ENCODE measurements at places on chromosomes 3 and 15.

GRCh38 chr3:193771653-193772421 lies 178.8 kb downstream of the OPA1 start:
- DNase-seq: no peak

DNA sequence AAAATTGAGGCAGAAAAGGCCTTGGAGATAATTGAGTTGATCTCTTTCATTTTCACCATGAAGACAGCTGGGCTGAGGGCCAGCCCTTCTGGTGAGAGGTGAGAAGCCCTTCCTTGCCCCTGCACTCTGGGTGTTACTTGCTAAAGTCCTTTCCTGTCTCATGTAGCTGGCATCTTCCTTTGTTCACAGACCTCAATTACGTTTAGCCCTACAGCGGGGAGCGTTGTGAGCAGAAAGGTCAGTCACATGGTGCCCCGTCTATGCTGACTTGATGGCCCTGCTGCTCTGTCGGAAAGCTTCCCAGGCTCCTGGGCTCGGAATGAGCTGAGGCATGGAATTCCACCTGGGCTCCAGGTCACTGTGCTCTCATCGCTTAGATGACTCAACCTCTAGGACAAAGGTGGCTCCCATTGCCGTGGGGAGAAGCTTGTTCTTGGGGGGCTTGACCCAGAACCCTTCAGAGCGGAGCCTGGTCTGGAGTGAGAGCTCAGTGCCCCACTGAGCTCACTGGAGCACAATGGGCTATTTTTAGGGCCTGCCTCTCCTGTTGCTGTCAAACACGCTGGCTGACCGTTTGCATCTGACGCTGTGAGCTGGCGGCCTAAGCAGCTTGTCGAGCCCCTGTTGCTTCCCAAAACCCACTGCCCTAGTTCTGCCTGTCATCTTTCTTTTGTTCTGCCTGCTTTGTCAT lies 47.0 kb downstream of the RPLP1 start:
- DNase-seq: no peak

- DNase-seq: no peak
These were observed 252.3 kb upstream of the ARRDC4 start for GRCh38 chr15:97708252-97708651.

GRCh38 chr15:100902436-100903167 lies 16.6 kb upstream of the LRRK1 start:
- no peak for DNase-seq

DNA sequence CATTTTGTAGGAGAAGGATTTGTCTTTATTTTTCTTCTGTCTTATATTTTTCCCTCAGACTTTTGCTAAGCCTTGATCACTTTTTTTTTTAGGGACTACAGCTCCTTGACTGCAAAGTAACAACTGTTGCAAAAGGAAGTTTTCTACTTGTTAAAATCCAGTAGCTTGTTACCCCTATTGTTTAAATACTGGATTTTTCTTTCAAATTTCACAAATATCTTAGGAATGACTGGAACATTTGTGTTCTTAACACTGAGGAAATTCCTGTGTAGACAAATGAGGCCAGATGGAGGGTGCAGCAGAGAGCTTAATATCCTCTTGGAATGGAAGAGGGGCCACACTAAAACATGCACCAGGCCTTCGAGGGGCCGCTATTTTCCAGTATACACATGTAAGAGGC lies 3.2 kb upstream of the PGPEP1L start:
- no peak for DNase-seq

- DNase-seq: no peak
These were observed 43.5 kb downstream of the KY start for GRCh38 chr3:134607054-134608022.

DNA sequence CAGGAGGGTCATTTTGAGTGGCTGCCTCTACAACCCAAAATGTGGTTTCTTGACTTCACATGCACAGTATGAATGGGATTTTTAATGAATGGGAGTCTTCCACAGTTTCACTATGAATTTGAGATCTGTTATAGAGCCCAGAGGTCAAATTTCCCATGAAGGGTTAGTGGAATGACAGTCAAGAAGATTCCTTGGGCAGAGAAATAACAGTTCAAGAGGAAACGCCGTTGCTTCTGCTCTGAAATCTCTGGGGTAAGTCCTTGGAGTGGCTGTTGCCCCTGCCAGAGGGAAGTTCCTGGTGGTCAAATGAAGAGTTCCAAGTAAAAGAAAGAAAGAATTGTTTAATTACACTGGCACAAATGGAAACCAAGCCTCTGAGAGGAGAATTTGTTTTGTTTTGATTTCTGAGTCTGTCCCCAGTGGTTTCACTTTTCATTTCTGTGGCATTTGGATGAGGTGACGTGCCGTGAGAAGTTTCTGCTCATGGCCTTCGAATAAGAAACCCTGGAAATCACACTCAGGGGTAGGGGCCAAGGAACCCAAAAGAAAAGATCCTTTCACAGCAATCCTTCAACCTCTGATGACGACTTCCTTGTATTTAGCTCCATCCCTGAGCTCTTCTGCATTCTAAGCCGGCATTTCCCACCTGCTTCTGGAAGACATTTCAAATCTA lies 77.5 kb upstream of the IL12A start:
- DNase-seq: no peak

GRCh38 chr3:42443292-42443691 lies 32.9 kb upstream of the LYZL4 start:
- no peak for DNase-seq

GRCh38 chr15:54840621-54841398 lies 355.9 kb downstream of the RSL24D1 start:
- no peak for DNase-seq

GRCh38 chr15:77702211-77702957 lies 69.7 kb upstream of the LINGO1 start:
- DNase-seq: no peak

DNA sequence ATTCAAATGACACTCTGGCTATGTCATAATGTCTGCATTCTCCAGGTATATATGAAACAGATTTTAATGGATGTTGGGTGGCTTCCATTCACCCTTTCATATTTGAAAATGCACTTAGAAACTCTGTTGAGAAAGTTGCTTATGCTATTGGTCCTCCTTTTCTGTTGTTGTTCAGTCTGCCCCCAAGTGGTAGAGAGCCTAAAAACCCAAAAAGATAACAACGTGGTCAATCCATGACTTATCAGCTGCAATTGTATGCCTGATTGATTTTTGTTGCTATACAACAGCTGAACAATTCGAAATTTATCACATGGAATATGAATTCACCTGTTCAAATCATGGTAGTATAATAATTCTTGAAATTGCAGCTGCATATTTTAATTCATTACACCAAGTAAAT lies 279.8 kb downstream of the ROBO2 start:
- DNase-seq: no peak

GRCh38 chr3:76063019-76063418 lies 277.7 kb upstream of the ZNF717 start:
- DNase-seq: no peak

DNA sequence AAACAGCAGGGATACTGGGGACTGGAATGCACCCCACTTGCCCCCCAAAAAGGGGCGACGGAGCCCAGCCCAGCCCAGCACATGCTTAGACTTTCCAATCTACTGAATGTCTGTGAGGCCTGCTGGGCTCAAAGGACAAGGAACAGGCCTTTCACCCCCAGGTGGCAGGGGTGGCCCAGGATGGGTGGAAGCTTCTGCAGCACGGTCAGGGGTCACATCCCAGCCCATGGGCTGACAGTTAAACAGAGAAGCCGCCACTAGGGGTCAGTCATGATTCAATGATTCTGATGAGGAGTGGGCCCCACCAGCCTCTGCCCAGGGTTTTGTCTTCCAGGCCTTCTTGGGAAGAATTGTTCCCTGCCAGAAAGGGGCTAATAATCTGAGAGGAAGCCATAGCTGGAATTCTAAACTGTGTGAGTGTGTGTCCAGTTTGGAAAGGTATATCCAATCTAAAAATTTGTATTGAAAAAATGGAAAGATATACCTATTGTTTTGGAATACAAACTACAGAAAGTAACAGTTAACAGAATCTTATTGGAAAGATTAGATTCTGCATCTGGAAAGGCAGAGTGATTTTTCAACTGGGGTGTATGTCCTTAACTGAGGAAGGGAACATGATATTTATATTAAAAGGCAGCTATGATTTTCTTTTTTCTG lies 2.2 kb downstream of the CHRNB4 start:
- DNase-seq: no peak

- DNase-seq: no peak
These were observed 80.6 kb downstream of the FBXL22 start for GRCh38 chr15:63677778-63678177.

DNA sequence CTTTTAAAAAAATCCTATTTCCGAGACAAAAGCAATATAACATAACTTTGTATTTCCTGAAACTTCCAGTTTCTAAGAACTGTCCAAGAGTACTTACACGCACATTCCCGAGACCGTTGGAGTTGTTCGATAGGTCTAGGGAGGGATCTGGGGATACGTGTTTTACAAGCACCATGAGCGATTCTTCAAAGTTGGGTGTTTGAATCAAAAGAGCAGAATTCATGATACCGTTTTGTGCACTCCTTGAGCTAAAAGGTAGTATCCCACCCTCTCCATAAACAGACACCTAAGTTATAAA lies 700 bp upstream of the EDEM1 start:
- no peak for DNase-seq

GRCh38 chr3:161671141-161671540 lies 174.5 kb downstream of the OTOL1 start:
- no peak for DNase-seq

GRCh38 chr15:43204016-43204901 lies 16.6 kb downstream of the EPB42 start:
- peak; percentile 21 for DNase-seq

GRCh38 chr15:91665212-91665611 lies 188.3 kb upstream of the SLCO3A1 start:
- DNase-seq: no peak

GRCh38 chr3:24043168-24043567 lies 98.1 kb downstream of the NR1D2 start:
- no peak for DNase-seq

DNA sequence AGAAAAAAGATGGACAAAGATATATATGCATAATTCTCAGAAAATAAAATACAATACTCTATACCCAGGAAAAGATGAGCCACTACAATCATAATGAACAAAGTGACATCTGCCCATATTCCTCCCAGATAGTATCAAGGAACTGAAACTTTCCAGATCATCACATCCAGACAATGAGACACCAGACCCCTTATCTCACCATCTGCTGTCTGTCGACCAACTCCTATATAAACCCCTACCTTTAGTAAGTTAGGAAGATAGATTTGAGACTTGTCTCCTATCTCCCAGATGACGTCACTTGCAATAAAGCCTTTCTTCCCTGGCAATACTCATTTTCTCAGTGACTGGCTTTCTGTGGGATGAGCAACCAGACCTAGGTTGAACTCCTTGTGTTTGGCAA lies 1071.6 kb downstream of the PLOD2 start:
- DNase-seq: no peak

- no peak for DNase-seq
These were observed 39.6 kb downstream of the GOLM2 start for GRCh38 chr15:44328135-44328534.

GRCh38 chr3:49362561-49362960 lies 4.4 kb upstream of the GPX1 start:
- DNase-seq: no peak

DNA sequence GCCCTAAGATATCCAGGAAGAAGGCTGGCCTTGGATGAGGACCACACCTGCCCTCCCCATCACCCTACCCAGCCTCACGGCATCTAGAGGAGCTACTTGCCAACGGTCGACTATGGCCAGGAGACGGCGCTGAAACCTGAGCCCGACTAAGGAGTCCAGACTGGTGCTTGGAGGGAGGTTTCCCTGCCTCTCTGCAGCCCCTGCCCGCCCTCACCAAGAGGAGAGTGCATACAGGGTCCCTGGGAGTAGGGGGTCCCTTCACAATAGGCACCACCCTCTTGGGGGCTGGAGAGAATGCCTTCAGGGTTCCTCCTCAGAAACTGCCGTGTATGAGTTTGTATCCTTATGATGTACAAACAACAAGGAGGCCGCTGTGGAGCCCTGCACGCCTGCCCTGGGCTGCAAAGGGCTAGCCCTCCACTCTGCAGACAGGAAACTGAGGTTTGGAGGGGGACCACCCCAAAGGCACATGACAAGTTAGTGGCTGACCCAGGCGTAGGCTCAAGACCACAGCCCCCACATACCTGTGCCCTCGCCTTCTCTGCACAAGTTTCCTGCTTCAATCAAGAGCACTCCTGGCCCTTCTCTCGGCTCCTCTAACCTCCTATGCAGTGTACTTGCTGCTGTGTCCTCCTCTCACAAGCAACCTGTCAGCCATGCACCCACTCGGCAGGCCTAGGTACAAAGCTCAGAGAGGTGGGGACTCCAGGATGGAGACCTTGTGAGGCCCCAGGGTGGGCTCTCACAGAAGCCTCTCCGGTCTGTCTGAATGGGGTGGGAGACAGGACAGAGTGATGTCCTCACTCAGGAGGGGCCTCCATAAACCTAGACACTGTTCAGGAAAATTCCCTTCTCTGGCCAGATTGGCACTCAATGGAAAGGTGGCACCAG lies 7.4 kb downstream of the KLF15 start:
- DNase-seq: no peak

DNA sequence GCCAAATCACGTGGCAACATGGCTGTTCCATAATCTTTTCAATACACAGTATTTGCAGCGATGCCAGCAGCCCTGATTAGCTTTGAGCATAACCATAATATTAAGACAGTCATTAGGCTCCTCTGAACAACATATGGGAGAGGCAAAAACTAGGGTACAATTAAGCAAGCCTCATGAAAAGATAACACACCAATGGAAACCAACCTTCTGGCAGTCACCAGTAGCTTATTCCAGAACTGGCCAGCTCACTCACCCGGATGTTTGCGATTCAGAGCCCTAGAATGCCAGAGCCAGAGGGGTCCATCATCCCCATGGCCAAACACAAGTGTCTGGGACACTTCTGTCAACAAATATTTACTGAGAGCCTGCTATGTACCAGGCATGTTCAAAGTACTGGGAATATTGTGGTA lies 48.8 kb upstream of the PLXND1 start:
- no peak for DNase-seq

- DNase-seq: no peak
These were observed 43.9 kb downstream of the UBE3A start for GRCh38 chr15:25394898-25395297.

- DNase-seq: no peak
These were observed 241.6 kb upstream of the AZI2 start for GRCh38 chr3:28590216-28590615.

GRCh38 chr3:193831495-193832455 lies 238.8 kb downstream of the OPA1 start:
- DNase-seq: no peak

GRCh38 chr3:52532517-52532837 lies 1.2 kb downstream of the NT5DC2 start:
- no peak for DNase-seq

- no peak for DNase-seq
These were observed 74.3 kb upstream of the TSEN2 start for GRCh38 chr3:12409684-12410596.
